Activated CD4-positive, alpha-beta T cell treated with anti-CD3 and anti-CD28 coated beads, Interleukin-2, amount 10 ng/mL, durations not matched to agents 7 days and 5 days (primary cell): ENCODE measurements at places on chromosomes 16 and 17. TPM values are rescaled to one million over a fixed set of nuclear protein-coding genes. Genes with fewer than 3 reads are reported as not detected.
A peak's percentile ranks its signal among the peaks of the same experiment; 100 is the strongest.

DNA sequence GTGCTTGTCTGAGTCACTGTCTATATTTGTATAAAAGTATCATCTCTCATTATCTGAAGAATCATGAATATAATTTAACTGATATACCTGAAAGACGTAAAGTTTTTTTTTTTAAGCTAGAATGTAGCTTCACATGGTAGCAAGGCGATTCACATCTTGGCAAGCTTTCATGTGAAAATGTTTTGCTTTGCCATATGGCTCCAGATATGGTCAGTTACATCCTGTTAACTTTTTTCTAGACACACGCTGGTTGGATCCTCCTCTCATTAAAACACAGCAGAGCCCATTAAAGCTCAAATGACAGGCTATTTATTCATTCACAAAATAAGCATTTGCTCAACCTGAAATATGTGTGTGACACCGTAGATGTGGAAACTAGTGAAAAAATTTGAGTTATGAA lies 412.8 kb downstream of the KIF2B start:
- no peaks in the 10 kb centered on the region for H3K27me3 ChIP-seq
- no peaks in the 10 kb centered on the region for H3K4me1 ChIP-seq
- no peak for DNase-seq

The FTO gene
- total RNA-seq, result 44.3 TPM

GRCh38 chr17:74775409-74776043 lies 619 bp downstream of the NAT9 start:
- DNase-seq, result no peak
- H3K4me1 ChIP-seq, result peaks cover 72% of the 10 kb centered on the region
- no peaks in the 10 kb centered on the region for H3K27me3 ChIP-seq

- no peaks in the 10 kb centered on the region for H3K4me1 ChIP-seq
- H3K36me3 ChIP-seq, result no peaks in the 10 kb centered on the region
- H3K4me3 ChIP-seq, result no peak overlapping the region
These were observed 91.8 kb downstream of the CYB561 start for GRCh38 chr17:63354256-63354655.

DNA sequence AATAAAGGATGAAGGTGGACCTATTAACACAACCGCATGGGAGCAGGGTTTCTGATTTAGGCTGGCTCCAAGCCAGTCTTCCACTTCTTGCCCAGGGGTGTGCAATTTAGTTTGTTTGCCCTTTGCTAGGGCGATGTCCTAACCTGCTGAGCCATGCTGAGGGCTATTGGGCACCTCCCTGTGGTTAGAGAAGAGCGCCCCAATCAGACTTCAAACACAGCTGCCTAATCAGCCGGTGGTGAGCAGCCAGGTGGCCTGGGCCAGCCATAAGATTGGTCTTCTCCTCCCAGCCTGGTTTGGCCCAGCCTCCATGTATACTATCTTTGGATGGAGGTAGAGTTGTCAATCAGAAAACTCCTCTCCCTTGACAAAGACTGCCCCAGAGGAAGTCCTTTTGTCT lies 15.7 kb downstream of the TMEM94 start:
- H3K4me3 ChIP-seq, result no peak overlapping the region
- peaks cover 13% of the 10 kb centered on the region for H3K36me3 ChIP-seq
- H3K27ac ChIP-seq, result peak overlapping the region; percentile 15
- no peak for DNase-seq
- H3K4me1 ChIP-seq, result no peaks in the 10 kb centered on the region
